ENCODE measurements at places on chromosomes 3 and 15.

GRCh38 chr3:140292684-140293083 is 357.7 kb downstream of the CLSTN2 start:
- DNase-seq = no peak

DNA sequence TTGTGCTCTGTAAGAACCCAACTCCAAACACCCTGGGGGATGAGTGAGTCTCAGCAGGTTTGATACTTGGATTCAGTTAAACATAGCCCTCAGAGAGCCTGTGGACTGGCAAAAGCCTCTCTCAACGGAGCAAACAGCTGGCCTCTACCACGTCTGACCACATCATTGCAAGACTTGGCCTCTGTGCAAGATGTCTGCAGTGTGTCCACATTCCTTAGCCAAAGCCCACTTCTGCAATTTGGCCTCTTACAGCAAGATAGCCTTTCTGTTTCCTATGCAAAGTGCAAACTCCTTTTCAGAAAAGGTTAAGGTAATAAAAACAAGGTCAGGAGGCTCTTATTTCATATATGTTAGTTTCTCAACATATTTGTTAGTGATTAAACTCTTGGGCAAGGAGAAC is 27.9 kb downstream of the FBN1 start:
- no peak for DNase-seq

GRCh38 chr3:52827441-52827840 is 3.0 kb downstream of the ITIH4 start:
- no peak for DNase-seq

GRCh38 chr3:99925584-99926230 is 108.0 kb downstream of the CMSS1 start:
- DNase-seq = no peak

GRCh38 chr3:73509816-73510215 is 114.9 kb downstream of the PDZRN3 start:
- no peak for DNase-seq

DNA sequence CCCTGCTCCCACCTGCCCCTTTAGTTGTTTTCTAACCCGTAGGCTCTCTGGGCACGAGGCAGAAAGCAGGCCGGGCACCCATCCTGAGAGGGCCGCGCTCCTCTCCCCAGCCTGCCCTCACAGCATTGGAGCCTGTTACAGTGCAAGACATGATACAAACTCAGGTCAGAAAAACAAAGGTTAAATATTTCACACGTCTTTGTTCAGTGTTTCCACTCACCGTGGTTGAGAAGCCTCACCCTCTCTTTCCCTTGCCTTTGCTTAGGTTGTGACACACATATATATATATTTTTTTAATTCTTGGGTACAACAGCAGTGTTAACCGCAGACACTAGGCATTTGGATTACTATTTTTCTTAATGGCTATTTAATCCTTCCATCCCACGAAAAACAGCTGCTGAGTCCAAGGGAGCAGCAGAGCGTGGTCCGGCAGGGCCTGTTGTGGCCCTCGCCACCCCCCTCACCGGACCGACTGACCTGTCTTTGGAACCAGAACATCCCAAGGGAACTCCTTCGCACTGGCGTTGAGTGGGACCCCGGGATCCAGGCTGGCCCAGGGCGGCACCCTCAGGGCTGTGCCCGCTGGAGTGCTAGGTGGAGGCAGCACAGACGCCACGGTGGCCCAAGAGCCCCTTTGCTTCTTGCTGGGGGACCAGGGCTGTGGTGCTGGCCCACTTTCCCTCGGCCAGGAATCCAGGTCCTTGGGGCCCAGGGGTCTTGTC is 48.5 kb downstream of the PGPEP1L start:
- DNase-seq = no peak

DNA sequence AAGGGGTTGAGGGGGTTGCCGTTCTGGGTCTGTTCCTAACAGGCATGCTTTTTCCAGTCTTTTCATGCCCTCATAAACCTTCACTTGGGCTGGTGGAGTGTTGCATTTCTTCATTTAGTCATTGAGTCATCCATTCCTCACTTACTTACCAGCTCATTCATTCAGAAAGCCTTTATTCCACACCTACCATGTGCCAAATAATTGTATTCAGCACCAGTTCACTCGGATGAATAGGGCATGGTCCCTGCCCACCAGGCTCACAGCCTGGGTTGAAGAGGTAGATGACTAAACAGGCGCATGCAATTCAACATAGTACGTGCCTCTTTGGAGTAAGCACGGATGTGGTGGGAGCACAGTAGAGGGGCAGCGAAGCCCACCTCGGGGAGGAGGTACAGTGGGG is 35.1 kb upstream of the THSD4 start:
- DNase-seq = no peak

GRCh38 chr3:183711516-183711915 is 13.9 kb downstream of the YEATS2 start:
- no peak for DNase-seq

DNA sequence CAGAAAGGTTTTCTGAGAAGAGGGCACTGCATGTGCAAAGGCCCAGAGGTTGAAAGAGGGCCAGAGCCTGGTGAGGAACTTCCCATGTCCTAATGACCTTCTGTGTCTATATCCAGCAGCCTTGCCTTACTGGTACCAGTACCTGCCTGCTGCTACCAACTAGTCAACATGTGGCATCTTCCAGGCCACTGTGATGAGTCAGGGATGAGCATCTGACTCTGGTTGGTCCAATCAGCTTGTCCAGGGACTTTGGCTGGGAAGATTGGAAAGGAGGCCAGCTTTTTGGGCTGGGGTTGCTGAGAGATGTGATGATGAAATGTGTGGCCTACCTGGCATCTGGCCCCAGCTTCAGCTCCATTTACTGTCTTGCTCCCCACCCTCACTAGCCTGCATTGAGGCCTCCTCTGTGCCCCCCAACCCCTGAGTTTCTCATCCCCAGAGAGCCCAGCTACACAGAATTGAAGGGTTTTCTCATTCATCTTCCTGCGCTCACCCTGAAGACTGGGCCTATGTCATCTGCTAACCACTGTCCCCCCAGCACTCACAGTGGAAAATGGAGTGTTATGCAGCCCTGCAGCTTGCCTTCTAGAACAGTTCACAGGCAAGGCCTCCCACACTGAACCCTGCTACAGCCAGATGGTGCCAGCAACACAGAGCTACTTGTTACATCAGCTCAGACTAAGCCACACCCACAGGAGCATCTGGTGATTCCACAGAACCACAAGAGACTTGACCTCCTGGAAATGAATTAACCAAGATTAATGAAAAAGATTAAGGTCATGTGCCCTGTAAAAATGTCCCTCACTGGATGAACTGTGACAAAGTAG is 1.3 kb upstream of the TWF2 start:
- DNase-seq = no peak

Measured in esophagus squamous epithelium (tissue), 5 donors.